ENCODE measurements at places on chromosomes 1 and 21. TPM values are rescaled to one million over a fixed set of nuclear protein-coding genes. Genes with fewer than 3 reads are reported as not detected.

Gene IQCC
- total RNA-seq, result 3.5 TPM

Gene VASH2
- 0.05 TPM for total RNA-seq

Gene CYP2J2
- 3.0 TPM for total RNA-seq

Gene RORC
- 0.35 TPM for total RNA-seq

Gene CCDC27
- total RNA-seq, result not detected

Gene CLDN14
- total RNA-seq, result not detected

Gene CCDC185
- total RNA-seq, result not detected

Gene ZBTB8A
- total RNA-seq, result 5.3 TPM

Gene KPRP
- not detected for total RNA-seq

Gene WNT2B
- total RNA-seq, result 0.65 TPM
